T-helper 22 cell (primary cell): ENCODE measurements at places on chromosomes 4 and X.

DNA sequence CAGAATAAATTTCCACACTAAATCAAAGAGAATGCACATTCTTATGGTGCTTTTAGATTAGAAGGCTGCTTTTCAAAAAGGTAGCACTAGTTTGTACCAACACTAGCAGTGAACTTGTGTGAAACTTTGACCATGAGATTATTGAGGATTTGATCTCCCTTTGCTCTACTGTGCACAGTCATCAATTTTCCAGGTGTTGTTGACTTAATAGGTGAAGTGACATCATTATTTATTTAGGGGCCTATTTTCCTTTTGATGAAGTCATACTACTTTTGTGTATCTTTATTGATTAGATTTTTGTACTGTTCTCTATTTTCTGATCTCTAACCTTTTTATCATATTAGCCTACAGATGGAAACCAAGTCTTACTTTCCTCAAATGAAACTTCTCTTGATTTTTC lies 507.9 kb upstream of the LCORL start:
- no peak for DNase-seq

GRCh38 chr4:168604496-168605373 lies 107.9 kb downstream of the PALLD start:
- no peak for DNase-seq

GRCh38 chr4:15716115-15716514 lies 13.2 kb downstream of the BST1 start:
- no peak for DNase-seq

DNA sequence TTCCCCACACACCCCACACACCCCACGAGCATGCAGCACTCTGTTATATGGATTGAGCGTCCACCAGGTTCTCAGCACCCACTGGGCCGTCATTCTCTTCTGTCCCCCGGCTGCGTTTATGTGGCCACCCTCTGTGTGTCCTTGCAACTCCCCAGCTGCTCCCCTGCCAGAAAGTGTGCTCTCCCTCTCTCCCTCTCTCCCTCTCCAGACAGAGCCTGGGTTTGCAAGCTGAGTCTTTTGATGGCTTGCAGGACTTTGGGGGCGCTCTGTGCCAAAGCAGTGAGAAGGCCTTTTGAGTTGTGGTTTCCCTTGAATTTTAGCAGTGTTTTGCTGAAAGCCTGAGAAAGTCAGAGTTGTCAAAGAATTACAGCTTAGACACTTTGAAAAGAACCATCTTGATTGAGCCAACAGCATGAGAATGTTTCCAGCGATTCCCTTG lies 173.5 kb downstream of the DCLK2 start:
- no peak for DNase-seq

DNA sequence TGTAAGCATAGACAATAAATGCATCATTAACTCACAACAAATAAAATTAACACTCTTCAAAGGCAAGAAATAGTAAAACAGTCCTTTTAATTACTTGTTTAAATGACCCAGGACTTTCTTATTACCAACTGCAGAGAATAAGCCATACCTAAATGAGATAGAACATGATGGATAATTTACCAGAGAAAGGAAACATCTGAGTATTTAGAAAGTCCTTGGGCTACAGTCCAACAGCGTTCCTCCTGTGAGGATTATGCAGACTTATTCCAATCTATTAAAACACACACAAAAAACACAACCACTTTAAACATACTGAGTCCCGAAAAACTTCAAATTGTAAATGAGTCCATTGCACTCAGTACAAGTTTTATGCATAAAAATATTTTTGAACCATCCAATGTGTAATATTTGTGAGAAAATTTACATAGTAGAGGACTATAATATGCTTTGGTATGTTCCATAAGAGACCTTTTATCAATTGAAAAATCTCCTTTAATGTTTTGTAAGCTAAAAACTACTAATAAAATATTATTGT lies 129.2 kb downstream of the NR3C2 start:
- no peak for DNase-seq

DNA sequence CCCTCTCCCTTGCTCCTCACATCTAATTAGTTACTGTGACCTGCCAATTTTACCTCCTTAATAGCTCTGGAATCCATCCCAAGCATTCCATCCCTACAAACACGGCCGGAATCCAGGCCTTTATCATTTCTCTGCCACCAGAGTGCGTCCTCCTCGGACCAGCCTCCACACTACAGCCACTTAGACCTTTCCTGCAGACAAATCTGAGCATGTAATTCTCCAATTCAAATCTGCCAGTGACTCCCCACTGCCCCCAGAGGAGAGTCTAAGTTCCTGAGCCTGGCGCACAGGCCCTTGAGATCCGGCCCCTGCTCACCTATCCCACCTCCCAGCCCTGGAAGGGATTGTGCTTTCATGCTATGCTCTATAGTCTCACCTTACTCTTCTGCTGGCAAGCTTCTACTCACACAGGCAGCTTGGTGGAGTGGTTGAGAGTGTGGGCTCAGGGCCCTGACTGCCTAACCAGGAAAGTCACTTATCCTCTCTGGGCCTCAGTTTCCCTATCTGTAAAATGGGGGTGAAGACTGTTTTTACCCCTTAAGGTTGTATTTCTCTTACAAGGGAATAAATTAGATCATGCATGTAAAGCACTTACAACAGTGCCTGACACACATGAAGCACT lies 31.2 kb downstream of the PJA1 start:
- no peak for DNase-seq

DNA sequence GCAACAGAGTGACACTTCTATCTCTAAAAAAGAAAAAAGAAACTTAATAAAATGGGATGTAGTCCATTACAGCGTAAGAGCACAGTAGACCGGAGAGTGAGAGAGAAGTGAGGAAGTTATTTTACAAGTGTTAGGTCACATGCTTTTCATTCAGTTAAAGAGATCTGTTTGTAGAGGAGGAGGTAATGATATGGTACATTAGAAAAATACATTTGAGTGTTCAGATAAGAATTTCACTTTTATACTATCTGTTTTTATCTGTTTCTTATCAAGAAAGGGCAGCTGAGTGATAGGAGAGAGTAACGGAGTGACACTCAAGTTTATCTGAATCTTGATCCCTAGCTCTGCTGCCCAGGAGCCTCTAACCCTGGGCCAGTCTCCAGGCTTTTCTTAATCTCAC lies 38.9 kb downstream of the FNIP2 start:
- DNase-seq: no peak

DNA sequence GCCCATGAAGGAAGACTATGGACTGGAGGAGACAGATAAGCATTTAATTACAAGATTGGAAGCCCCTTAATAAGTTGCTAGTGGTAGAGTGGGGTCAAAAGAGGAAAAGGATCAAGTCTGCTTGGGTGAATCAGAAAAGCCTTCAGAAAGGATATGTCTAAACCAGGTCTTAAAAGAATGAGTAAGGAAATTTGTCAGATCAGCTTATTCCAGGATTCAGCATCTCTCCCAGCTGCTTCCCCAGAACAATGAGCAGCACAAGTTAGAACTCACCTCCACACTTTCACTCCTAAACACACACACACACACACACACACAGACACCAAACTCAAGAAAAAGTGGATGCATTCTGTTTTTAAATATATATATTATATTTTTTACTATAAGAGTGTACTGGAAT lies 166.5 kb downstream of the CPEB2 start:
- DNase-seq: no peak

GRCh38 chrX:13805241-13805640 lies 11.7 kb downstream of the GPM6B start:
- DNase-seq: no peak

DNA sequence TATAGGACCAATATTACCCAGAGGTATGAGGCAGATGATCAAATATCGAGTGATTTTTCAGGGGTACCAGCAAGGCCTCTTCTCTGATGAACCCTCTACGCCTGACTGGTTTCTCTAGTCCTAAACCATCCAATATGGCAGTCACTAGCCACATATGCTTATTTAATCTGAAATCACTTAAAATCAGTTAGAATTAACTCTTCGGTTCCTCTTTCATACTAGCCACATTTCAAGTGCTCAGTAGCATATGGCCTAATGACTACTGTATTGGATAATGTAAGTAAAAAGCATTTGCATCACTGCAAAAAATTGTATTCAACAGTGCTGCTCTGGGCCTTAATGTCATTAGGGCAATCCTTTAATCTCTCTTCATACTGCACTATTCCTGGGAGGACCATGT lies 4.4 kb upstream of the APBB2 start:
- no peak for DNase-seq

GRCh38 chr4:7659429-7660175 lies 224.9 kb upstream of the PSAPL1 start:
- DNase-seq: no peak

DNA sequence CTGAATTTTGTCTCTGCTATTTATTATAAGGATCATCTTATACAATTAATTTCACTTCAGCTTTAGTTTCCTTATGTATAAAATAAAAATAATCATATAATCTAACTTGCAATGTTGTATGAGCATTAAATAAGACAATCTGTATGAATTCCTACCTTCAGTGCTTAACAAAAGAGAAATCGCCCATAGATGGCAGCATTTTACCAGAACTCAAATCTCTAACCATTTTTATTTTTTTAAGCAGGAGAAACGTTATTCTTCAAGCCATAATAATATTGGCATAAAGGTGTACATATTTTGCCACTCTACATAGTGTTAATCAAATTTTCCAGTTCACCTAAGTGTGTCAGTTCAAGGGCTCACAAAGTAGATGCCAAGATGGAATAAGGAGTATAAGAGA lies 78.8 kb downstream of the TMEM47 start:
- DNase-seq: no peak

DNA sequence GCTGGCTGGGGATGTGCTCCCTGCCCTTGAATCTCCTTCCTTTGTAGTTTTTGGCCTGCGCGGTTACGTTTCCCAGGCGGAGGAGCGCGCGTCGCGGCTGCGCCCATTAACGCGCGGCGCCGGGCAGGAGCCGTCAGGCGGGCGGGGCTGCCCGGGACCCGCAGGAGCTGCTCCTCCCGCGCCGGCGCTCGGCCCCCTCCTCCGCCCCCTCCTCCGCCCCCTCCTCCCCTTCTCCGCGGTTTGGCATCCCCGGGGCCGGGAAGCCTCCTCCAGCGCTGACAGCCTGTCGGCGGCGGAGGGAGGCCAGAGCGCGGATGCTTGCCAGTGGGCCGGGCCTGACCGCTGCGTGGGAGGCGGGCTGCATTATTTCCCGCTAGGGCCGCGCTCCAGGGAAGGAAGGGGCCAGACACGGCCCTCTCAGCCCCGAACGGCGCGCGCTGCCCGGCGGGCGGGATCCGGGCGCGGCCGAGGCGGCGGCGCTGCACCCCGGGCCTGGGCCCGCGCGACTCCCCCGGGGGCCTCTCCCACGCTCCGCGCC lies at the start of gene DCLK2:
Gene DCLK2 (plus strand): TSS at position 405 of the 538 bp plus-strand sequence. CDS start 583 bp downstream, outside the sequence.
- no peak for DNase-seq

DNA sequence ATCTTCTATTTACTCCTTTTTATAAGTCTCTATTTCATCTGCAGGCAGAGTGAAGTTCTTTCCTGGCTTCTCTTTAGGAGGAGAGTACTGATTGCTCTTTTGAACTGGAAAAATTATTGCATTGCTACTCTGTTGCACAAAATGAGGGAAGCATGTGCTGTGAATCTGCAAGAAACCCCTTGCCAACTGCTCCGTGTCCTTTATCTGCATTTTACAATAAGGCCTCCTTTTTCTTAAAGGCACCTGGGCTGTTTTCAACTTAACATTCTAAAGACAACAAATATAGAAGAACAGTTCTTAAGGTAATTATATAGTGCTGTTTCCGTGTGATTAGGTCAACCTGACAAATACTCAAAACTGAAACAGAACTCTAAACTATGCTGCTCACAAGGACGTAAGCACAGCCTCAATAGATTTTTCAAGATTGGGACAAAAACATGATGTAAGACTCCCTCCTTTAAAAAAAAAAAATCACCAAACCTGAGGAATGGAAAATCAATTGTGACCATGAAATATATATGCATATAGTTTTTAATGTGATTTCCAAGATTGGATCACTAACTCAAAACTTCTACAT lies 716.6 kb upstream of the INTU start:
- no peak for DNase-seq

DNA sequence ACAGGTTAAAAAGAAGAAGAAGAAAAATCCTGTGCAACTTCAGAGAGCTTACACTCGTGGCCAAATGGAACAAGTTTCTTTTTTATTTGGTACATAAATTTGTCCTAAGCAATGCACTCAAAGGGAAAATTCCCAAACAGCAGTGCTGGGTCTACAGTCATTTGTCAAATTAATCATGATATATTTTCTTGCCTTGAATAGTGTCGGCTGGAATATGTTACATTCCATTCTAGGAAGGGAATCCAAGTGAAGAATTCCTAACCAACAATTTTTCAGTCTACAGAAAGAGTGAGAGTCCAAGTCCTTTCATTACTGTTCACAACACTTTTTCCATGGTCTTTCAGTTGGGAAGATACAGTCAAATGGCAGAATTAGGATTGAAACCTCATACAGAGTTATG lies 63.9 kb downstream of the HAND2 start:
- DNase-seq: no peak

GRCh38 chrX:136586386-136586785 lies 54.4 kb downstream of the VGLL1 start:
- peak; percentile 45 for DNase-seq

DNA sequence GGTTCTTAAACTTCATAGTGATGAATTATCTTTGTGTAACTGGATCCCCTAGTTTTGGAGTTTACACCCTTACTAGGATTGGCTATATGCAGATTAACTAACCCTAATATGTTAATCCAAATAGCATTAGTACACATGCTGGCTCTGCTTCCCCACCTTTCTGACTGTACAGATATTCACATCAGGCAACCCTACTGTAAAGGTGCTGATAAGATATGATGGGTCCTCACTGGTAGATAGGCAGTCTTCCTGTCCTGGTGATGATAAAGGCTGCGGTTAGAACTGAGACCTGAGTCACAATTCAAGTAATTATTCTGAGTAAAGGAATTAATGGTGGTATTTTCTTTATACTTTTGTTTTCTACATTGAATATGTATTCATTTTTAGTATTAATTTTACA lies 118.6 kb downstream of the COL4A5 start:
- DNase-seq: no peak

DNA sequence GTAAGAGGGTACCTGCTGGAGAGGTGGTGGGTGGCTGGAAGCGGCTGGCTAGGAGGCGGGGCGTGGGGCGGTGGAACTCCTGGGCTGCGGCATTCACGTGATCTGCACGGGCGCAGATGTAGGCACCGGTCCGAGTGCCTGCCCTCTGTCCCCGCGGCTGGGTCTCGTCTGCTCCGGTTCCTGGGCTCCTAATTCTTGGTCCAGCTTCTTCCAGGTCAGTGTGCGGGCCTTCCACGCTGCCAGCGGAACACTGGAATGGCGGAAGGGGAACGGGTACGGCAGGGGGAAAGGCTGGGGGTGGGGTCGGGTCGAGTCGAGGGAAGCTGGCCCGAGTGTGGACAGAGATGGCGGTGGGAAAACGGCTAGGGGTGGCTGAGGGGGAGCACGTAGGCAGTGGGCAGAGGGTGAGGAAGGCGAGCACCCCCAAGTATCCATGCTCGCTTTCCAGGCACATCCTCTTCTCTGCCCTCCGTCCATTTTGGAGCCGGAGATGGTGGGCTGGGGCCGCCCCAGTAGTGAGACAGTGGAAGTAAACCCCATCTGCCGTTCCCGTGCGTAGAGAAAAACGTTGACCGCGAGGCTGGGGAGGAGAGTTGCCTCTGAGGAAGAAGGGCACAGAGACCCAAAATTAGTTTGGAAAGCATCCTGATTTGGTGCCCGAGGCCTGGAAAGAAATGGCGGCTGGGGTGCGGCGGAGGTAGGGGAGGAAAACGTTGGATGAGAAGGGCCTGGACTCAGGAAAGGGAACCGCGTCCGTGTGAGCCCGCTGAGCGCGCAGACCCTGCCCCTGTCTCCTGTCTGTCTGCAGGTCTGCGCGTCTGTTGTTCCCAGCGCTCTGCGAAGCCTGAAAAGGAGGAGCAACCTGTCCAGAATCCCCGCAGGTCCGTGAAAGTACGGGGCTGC lies at the start of gene TCEAL4:
Gene TCEAL4 (plus strand): TSS at position 105 of the 903 bp plus-strand sequence. CDS start 1,161 bp downstream, outside the sequence.
- no peak for DNase-seq
